Activated CD4-positive, alpha-beta T cell treated with anti-CD3 and anti-CD28 coated beads for 48 hours (primary cell): ENCODE measurements at places on chromosomes 1 and 21.

GRCh38 chr21:32424674-32425073, 12.2 kb downstream of the EVA1C start:
- DNase-seq: no peak

- DNase-seq: no peak
These were observed 10.2 kb upstream of the PRDX1 start for GRCh38 chr1:45531873-45532272.

GRCh38 chr1:167543199-167543990, 10.2 kb downstream of the CREG1 start:
- no peak for DNase-seq

DNA sequence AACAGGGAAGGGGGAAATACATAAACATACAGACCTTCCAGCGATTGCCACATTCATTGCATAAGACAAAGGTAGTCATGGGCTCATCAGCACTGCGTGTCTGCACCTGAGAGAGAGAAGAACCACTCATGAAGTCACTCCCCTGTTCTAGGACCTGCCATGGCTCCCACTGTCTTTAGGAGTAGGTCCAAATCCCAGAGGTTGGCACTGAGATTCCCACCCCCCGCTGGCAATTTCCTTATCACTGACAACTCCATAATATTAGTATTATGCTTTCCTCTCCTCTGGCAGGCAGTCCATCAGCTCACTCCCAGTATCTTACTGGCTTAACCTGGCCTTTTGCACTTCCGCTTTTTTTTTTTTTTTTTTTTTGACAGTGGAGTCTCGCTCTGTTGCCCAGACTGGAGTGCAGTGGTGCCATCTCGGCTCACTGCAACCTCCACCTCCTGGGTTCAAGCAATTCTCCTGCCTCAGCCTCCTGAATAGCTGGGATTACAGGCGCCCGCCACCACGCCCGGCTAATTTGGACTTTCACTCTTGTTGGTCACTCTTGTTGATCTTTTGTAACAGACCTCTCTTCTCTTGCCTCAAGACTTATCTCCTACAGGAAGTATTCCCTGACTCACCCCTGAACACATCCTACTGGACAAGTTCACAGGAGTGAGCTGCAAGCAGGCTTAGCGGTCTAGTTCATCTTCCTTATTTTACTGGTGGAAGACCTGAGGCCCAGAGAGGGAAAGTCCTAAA, 14.8 kb upstream of the ZNF436 start:
- DNase-seq: no peak

DNA sequence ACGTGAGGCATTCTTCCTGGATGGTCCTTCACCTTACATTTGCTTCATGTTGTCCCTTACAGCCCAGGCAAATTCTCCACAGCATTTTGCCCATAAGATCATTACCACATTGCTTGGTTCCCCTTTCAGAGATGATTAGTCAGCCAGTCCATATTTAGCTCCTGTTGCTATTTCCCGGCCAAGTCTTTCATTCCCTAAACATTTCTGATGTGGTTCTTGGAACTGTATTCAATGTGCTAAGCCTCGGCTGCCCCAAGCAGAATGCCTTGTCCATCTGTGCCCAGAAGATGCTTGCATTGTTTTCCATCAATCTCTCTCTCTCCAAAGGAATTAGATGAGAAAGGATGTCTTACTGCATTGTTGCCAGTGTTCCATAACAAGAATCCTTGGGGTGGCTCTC, 420.9 kb upstream of the CAMK1G start:
- DNase-seq: no peak

DNA sequence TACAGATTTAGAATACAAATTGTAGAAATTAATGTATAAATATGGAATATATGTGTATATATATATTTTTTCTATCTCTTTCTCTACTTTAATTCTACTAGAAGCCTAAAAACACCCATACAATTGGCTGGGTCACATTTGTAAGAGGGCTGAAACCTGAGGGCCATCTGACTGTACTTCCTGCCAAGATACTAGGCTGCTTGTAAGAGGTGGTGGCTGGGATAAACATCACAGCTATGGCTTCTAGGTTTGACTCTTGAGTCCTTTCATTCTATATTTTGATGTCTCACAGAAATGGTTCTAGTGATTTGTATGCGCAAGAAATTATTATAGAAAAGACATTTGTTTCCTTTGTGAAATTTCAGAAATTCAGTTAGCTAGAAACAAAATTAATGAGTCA, 1155.2 kb upstream of the B3GALT2 start:
- DNase-seq: no peak

DNA sequence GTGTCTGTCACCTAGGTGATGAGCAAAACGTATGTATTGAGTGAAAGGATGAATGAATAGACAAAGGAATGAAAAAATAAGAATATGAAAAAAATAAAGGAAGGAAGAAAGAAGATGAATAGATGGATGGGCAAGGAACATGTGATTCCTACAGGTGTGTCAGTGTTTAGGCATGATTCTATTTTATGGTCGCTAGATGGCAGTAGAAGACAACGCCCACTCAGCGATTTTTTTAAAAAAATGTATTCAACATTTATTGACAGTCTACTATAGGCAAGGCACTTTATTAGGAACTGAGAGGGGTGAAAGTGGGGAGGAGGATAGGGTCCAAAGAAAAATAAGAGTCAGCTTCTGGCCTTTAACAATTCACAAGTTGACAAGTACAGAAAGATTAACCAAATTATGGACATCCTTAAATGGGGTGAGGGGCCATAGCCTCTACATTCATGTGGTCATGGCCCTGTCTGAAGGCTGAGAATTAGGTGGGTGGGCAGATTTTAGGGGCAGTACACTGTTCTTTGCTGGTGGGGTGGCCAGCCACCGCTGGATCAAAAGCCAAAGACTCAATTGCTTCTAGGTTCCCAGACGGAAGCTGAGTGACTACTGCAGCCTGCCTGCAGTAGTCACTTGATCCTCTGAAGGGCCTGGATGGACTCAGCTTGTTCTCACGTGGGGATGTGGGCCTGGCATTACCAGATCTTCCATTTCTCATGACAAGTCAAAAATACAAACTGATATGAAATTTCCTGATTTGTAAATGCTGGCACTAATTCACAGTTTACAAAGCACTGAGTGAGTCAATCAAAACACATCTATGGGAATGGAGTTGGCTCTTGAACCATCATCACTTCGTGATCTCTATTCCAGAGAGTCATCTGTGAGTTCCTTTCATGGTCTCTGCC, 83.9 kb downstream of the FASLG start:
- no peak for DNase-seq

GRCh38 chr21:42219606-42220137, 732 bp downstream of the ABCG1 start:
- DNase-seq: peak; percentile 42

GRCh38 chr1:58089898-58090534, 456.5 kb downstream of the OMA1 start:
- no peak for DNase-seq

GRCh38 chr1:172421974-172422604, 1.6 kb downstream of the C1orf105 start:
- DNase-seq: no peak

- no peak for DNase-seq
These were observed 10.0 kb upstream of the OVAAL start for GRCh38 chr1:180548686-180549317.

GRCh38 chr21:26423511-26423910, 149.6 kb downstream of the CYYR1 start:
- DNase-seq: no peak

GRCh38 chr1:211829343-211830054, 1.1 kb downstream of the LPGAT1 start:
- no peak for DNase-seq

- DNase-seq: no peak
These were observed 86.0 kb downstream of the CASZ1 start for GRCh38 chr1:10710489-10710888.

DNA sequence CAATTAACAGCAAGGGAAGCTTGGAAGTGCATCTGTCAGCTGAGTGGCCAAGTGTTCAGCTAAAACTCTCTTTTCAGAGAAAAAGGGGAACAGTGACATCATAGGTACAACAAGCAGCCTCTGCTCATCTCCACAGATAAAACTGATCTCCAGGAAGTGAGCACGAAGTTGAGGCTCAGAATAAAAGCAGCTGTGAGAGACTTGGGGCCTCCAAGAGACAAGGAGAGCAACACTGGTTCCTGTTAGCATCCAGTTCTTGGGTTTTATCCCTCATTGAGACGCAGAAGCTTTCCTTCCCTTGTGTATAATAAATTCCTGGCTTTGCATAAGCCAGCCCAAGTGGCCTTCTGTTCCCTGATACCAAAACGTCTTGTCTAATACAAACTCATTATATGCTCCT, 20.0 kb upstream of the CNN3 start:
- DNase-seq: no peak

DNA sequence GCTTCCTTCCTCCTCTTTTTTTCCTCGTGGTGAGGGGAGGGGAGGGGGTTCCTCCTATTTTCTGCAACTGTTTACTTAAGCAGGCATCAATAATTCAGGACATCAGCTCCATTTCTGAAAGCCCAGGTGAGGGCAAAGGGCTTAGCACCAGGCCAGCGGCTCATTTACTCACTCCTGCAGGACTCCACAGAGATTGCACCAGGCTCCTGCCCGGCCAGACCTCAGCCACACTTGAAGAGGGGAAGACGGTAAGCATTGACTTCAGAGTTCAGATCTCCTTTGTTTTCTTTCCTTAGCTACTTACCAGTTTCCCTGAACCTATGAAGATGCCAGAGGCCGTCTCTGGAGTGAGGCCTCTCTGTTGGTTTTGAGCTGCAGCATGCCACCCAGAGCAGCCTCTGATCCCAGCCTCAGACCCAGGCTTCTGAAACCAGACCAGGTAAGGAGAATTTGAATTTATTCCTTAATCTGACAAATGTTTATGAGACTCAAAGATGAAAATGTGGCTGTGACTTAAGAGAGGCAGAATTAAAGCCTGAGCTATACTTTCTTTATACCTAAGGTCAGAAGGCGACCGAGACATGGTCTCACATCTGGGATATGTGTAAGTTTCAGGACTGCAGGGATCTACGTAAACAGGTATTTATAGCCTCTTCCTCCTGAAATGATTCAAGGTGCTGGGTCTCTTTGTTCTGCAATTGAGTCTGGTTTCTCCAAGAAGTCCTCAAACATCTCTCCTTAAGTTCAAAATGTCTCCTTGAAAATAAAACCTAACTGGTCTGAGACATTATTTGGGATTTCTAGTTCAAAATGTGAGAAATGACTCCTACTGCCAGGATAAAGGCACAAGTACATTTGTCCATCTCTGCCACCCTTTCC, 272.5 kb upstream of the RUNX1 start:
- no peak for DNase-seq

GRCh38 chr1:147591993-147592392, 50.7 kb downstream of the BCL9 start:
- no peak for DNase-seq

GRCh38 chr1:59045137-59045536, 251.8 kb upstream of the FGGY start:
- DNase-seq: no peak

GRCh38 chr1:39951926-39952325, 3.0 kb upstream of the MFSD2A start:
- DNase-seq: no peak

DNA sequence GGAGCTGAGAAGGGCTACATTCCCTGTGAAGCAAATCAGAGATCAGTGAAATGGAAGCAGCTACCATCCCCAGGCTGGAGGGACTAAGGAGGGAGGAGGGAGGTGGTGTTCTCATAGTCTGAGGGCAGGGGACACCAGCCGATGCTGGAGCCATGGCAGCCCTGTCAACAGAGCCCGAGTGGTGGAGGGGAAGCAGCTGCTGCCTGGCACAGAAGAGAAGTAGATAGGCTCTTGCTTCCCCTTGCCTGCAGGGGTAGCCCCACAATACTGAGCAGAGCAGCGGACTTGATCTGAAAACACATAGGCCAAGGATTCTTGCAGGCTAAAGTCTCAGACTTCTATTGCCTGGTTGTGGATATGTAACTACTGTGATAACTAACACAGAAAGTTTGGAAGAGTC, 255.1 kb downstream of the FGGY start:
- DNase-seq: no peak

DNA sequence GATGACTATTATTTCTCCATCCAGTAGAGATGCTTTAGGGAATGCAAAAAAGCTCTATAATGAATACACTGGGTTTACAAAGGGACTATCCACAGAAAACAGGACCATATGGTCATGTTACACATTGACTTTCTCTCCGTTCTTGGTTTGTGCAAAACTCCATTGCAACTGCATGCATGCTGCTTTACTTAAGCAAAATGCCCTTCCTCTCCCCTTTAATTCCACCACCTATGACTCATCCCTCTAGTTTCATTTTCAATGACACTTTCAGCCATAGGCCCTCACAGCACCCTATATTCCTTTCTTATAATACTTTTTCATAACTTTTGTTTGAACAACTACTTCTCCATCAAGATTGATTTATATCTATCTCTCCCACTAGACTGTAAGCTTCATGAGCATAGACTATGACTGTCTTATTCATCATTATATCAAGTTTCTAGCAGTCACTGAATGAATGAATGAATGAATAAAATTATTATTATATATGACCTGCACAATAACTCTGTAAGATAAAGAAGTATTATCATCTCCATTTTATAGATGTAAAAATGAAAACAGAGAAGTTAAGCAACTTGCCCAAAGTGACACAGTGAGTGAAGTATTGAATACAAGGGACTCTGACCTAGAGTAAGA, 248.9 kb downstream of the PLPP3 start:
- no peak for DNase-seq

DNA sequence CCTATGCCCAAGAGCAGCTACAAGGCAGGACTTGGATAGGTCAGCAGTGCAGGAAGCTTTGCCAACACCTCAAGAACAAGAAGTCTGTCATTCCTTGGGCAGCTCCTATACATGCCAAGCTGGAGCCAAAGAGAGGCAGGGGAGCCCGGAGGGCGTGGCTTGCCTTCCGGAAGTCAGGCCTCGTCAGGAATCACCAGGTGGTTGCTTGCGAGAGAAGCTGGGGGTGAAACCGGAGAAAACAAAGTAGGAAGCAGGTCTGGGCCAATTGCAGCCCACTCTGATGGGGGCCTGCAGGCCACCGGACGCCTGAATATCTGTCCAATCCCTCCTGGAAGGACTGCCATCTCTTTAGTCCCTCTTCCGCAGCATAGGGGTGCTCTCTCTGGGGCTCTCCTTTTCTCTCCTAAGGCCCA, 794 bp upstream of the FAM76A start:
- peak; percentile 11 for DNase-seq

DNA sequence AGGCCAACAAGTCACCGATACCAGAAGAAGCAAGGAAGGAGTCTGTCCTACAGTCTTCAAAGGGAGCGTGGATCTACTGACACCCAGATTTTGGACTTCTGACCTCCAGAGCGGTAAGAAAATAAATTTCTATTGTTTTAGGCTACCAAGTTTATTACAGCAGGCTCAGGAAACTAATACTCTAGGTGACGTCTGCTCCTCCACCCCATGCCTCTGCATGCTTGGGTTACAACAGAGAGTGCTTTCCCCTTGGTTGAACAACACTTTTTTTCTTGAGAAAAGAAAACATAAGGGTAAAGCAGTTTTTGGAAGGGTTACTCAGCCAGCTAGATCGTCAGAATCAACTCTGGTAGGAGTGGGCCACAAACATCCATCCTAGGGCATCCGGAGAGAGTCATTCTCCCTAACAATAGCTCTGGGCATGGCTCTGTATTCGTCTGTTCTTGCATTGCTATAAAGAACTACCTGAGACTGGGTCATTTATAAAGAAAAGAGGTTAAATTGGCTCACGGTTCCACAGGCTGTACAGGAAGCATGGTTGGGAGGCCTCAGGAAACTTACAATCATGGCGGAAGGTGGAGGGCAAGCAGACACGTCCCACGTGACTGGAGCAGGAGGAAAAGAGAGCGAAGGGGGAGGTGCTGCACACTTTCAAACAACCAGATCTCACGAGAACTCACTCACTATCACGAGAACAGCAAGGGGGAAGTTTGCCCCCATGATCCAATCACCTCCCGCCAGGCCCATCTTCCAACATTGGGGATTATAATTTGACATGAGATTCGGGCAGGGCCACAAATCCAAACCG, 22.2 kb upstream of the DNAJC11 start:
- no peak for DNase-seq

- no peak for DNase-seq
These were observed 69.4 kb upstream of the MORC3 start for GRCh38 chr21:36250423-36251075.
